ENCODE measurements at places on chromosomes 2 and 18.

GRCh38 chr2:241088791-241089732, 13.0 kb downstream of the MTERF4 start:
- DNase-seq, result no peak

GRCh38 chr18:59606193-59607077, 90.8 kb downstream of the CCBE1 start:
- DNase-seq, result peak; percentile 36

DNA sequence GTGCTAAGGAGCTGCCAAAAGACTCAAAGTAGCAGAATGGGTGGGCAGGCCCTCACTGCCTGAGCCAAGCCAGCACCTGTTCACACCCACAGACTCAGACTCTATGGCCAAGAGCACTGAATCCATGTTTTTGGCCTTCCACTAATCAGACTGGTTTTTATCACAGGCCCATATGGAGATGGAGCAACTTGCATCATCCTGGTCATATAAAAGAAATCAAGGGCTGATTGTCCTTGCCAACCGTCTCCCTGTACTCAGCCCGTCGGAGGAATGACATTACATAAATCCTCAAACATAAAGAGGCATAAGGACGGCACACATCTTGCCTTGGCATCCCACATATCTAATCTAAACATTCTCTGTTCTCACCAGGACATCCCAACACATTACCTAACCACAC, 66.7 kb downstream of the MARCHF4 start:
- DNase-seq, result no peak

GRCh38 chr18:48892146-48892855, 58.5 kb downstream of the SMAD7 start:
- no peak for DNase-seq

GRCh38 chr18:12608301-12608700, 49.6 kb downstream of the SPIRE1 start:
- no peak for DNase-seq

DNA sequence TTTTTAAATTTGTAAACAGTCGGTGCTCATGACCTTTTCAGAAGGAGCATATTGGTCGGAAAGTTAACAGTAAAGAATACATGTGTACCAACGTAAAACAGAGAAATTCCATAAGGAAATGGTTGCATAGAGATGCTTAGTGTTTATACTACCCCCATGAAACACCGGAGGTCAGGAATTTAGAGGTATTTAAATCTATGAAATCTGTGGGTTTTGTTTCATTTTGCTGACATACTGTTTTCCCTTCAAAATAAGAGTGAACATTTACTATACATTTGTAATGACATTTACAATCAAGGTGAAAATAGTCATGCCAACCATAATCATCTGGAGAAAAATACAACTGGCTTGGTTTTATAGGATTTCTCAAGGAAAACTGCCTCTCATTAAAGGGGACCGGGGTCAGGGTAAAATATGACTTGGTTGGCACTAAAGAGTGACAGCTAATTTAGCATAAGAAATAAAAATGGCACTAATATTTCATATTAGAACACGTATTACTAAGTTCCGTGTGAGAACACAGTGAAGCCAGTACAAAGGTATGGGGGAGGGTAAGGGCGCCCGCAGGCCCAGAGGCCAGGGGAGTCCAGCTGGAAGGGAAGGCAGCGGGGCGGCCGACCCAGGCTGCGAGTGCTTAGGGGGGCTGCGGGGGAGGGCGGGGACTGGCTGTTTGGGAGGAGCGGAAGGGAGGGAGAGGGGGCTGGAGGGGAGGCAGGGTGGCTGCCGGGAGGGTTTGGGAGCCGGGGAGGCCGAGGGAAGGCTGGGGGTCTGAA, 1.1 kb upstream of the RNU4ATAC start:
- DNase-seq, result peak; percentile 89

DNA sequence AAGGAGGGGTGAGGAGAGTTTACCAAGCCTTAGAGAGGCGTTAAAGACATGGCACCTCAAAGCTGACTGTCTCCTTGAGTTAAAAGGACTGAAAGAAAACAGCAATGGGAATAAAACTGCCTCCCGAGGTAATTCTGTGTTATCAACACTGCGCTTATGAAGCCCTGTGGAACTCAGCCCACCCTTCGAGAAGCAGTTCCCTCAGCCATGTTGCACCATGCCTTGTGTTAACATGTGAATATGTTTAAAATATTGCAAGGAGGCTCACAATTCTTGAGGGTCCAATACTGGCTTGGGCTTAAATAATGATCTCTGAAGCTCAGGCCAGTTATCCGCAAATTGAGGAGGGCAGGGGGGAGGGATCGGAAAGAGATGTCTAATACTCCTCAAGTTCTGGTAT, 14.7 kb downstream of the KLF7 start:
- DNase-seq, result no peak

GRCh38 chr2:9779596-9780264, 63.5 kb upstream of the TAF1B start:
- DNase-seq, result no peak

DNA sequence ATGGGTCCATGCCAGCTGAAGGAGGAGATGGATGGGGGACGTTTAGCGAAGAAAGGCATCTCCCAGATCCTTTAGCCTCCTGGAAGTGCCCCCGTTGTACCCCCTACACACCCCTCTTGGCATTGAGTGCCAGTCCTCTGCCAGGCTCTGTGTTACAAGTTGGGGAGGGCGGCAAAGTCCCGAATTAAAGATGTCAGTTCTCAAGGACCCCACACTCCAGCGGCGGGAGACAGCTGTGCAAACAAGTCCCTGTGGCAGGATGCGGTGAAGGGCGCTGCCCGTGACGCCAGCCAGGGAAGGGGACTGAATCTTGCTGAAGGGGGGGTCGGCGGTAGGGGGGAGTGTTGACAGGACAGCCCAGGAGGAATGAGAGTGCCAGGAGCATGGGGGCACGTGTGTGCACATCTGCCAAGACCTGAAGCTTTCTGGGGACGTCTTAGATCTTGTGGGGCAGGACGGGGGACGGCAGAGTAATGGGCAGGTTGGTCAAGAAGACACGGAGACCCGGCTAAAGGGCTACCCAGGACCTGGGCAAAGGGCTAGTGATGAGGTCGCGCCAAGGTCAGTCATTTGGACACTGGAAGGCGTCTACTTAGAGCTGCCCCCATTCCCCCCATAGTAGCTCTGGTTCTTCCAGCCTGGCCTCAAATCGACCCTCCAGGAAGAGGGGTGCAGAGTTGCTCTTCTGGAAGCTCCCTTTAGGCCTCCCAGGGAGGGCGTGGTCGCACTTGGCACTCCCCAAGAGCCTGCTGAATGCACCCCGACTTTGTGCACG, 2.8 kb upstream of the CTDSP1 start:
- peak; percentile 85 for DNase-seq

- DNase-seq, result no peak
Measured at GRCh38 chr2:37688771-37689468, 17.5 kb upstream of the CDC42EP3 start.

Measured in left lung (tissue), 14 donors.